COLO829 (cell line): ENCODE measurements at places on chromosomes 11 and 22.

GRCh38 chr11:59801981-59802638 lies 8.5 kb downstream of the MRPL16 start:
- no peak for DNase-seq

DNA sequence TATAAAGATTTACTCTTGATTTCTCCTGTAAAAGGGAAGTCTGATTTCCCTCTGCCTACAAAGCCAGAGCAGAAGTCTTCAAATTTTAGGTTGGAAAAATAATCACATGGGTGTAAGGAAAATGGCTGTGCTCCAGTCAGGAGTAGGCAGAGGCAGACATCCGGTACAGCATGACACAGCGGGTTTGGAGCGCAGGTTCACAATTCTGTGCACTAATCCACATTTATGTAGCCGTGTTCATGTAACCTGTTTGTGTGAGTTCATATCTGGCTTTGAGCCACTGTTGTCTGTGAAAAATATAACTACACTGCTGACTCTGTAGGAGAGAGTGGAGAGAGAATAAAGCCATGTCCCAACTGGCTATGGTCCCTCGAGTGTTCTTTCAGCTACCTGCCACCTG lies 248.0 kb downstream of the CASP12 start:
- no peak for DNase-seq

- no peak for DNase-seq
Measured at GRCh38 chr11:126645186-126645585, 289.7 kb downstream of the ST3GAL4 start.

- DNase-seq: no peak
Measured at GRCh38 chr22:35684270-35684700, 33.4 kb upstream of the APOL5 start.

DNA sequence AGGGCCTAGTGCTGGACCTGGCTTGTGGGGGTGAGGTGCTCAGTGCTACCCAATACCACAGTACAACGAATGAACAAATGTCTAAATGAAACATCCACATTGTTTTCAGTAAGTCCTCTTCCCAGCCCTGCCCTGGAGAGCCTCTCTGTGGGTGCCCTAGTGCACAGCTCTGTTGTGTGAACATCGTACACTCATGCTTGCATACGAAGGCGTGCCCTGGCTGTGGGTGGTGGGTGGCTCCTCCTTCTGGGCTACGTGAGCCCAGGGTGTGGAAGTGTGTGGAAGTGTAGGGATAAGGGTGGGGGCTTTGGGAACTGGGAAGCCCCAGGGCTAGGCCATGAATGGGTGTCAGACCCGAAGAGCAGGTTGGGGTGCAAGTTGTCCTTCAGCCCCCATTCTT lies 592 bp upstream of the NLRX1 start:
- no peak for DNase-seq

- no peak for DNase-seq
Measured at GRCh38 chr11:94521684-94522083, 9.4 kb downstream of the C11orf97 start.

GRCh38 chr22:38403812-38404211 lies 51.2 kb downstream of the KCNJ4 start:
- DNase-seq: no peak

DNA sequence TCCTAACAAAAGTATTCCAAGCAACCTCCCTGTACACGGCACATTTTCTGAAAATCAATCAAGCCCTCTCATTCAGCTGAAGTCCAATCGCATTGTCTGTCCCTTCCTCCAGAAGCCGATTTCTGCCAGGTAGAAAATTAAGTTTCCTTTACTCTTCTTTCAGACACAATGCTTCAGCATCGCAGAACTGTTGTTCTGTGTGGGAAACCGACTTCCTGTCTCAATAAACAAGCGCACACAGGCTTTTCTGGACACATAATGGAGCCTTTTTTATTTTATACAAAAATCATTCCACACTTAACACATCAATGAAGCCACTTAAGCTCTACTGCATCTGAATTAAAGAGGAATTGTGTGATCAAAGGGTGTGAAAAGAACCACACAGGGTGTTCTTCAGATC lies 75.6 kb downstream of the BLID start:
- peak; percentile 3 for DNase-seq

DNA sequence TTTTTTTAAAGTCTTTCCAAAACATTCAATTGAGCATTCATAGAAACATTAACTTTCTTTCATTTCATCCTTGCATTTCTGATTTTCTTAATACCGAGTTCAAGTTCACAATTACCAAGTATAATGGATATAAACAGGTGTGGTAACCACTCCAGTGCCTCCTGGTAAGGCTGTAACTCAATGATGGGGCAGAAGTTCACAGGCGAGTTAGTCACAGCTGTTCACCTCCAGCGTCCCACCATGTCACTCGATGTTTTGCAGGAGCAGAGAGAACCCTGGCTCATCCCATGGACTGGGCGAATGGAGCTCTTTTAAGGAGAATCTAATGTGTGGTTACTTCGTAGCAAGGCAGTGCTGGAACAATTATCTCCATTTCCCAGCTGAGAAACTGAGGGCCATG lies 94.4 kb upstream of the ALX4 start:
- DNase-seq: no peak
